Osteocyte (in vitro differentiated cells): ENCODE measurements at places on chromosomes 7 and 10. TPM values are rescaled to one million over a fixed set of nuclear protein-coding genes. Genes with fewer than 3 reads are reported as not detected.

The SORCS1 gene
- 0.13 TPM in 1 of 2 replicates, not detected in the other for total RNA-seq

The CLDN3 gene
- total RNA-seq, result not detected in 2 replicates

The DMBT1 gene
- 0.08 TPM in 2 replicates for total RNA-seq

- DNase-seq, result no peak
These were observed 35.4 kb downstream of the CHN2 start for GRCh38 chr7:29229946-29230345.

GRCh38 chr7:21030237-21030871 lies 243.7 kb upstream of the SP8 start:
- DNase-seq, result no peak
